ENCODE measurements at places on chromosomes 6 and 20.
A peak's percentile ranks its signal among the peaks of the same experiment; 100 is the strongest.

DNA sequence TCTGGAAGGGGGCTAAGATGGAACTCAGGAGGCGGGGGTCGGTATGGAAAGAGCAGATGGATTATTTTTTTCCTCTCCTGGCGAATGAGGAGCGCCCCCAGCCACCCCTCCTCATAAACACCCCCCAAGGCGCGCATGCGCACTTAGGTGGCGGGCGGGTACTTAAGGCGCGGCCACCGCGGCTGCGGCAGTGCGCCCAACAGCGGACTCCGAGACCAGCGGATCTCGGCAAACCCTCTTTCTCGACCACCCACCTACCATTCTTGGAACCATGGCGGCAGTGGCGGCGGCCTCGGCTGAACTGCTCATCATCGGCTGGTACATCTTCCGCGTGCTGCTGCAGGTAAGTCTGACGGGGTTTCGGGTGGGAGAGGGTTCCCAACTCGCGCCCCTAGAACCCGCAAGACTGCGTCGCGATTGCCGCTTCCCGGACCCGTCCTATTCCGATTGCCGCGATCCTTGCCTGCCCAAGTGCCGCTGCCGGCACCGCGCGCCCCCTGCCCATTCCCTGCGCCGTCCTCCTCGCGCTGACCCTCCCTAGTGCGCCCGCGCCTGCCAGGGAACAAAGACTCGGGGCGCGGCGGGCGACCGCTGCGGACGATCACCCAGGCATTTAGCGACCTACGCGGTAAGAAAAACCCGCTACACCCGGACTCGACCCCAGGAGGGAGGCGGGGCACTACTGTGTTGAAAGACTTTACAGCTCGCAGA, at the start of gene NNAT:
Gene NNAT, plus strand, starts transcription at position 190 of the 711 bp plus-strand sequence. Its CDS starts 82 bp downstream, at position 272.
- no peak for DNase-seq

DNA sequence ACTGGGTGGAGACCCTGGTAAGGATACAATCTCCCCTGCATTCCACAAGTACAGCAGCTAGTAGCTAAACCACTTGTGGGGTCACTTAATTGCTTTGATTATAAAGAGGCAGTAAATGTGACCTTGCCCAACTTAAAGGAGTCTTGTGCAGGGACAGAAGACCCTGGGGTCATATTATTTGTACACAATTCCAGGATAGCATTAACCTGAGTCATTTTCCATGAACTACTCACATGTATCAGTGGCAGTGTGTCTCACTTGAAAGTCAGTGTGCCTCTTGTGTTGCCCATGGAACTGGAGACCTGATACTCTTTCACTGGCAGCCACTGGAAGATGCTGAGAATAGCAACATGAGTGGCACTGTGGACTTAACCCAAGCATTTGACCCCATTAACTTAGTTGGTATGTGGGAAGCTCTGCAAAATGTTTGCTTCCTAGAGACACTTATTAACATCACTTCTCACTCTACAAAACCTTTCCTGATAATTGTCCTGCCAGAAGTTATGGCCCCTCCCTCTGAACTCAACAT, 28.9 kb downstream of the CLIC5 start:
- no peak for DNase-seq

GRCh38 chr6:43428112-43428570, 800 bp downstream of the ABCC10 start:
- DNase-seq: peak; percentile 5

- DNase-seq: no peak
These were observed 41.9 kb upstream of the HFE start for GRCh38 chr6:26045065-26045927.

DNA sequence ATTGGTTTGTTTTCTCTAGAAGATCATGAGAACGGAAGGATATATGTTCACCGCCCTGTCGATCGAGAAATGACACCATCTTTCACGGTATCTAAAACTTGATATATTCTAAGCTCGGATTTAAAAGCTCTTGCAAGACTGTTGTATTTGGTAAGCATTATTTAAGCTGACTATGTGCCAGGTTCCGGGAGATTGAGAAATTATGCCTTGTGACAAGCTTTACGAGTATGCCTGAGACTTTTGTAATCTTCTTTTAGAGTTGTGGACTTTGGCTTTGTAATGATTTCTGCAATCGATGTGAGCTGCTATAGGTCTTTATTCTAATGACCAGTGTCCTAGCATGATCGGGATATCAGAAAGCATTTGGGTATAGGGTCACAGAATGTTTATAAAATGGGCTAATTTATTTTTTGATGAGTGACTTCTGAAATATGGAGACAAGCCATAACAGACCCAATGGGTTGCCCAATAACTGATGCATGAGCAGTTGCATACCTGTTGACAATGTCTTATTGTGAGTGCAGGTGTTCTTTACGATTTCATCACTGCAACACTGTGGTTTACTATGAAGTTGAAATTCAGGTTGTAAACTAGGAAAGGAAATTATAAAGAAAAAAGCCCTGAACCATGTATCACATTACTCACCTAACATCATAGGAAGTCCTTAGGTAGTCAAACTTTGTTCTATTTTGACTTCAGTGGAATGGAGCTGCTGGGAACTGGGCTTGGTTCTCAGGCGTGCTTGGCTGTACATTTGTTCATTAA, 14.0 kb downstream of the CDH26 start:
- DNase-seq: no peak

DNA sequence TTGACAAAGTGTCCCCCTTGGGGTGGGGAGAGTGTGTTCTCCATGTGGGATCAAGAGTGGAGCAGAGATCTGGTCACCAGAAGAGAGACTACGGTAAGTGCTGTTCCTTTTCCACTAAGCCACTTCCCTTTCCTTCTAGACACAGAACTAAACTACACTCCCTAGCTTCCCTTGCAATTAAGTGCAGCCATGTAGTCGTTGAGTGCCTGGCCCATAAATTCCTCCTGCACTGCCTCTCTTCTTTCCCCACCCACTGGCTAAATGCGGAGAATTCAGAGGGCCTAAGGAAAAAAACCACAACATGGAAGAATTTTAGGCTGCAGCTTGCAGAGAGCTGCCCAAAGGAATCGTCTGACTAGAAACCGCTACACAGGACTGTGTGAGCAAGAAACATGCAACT, 1.5 kb downstream of the WDR27 start:
- no peak for DNase-seq

DNA sequence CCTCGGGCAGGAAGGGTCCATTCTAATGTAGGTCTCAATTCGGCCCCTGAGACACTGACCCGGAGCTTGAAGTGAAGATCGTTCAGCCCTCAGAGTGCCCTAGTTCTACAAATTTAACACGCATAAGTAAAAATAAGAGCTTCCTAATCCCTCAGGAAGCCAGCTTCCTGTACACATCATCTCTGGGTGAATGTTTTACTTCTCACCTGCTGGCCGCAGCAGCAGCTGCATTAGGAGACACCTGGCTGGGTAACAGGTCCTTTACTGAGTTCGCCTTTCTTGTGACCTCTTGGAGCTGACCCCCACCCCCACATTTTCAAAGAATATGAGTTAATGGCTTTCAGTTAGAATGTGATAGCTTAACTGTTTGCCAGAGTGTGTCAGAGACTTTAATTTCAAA, 165.0 kb downstream of the SMOC2 start:
- DNase-seq: no peak

DNA sequence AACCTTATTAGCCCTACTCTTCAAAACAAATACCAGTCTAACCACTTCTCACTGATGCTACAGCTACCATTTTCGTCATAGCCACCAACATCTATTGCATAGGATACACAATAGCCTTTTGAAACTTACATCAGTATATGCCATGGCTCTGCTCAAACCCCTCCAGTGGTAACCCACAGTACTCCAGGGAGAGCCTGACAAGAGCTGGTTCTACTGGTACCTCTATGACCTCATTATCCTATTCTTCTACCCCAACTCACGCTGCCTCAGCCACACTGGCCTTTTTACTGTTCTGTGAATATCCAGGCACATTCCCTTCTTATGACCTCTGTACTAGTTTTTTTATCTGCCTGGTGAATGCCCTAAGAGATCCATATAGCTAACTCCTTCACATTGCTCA, 157.6 kb downstream of the ARHGAP18 start:
- no peak for DNase-seq

- DNase-seq: no peak
These were observed 842 bp downstream of the SLC25A27 start for GRCh38 chr6:46653439-46654195.

All from stimulated activated CD4-positive, alpha-beta T cell treated with anti-CD3 and anti-CD28 coated beads, Interleukin-1b, Interleukin-23, amount 100 ng/mL, for 4 hours (primary cell).